ENCODE measurements at places on chromosomes 5 and 9. TPM values are rescaled to one million over a fixed set of nuclear protein-coding genes. Genes with fewer than 3 reads are reported as not detected.

- no peak for DNase-seq
Observed at GRCh38 chr9:70954596-70955143, 166.8 kb downstream of the TRPM3 start.

DNA sequence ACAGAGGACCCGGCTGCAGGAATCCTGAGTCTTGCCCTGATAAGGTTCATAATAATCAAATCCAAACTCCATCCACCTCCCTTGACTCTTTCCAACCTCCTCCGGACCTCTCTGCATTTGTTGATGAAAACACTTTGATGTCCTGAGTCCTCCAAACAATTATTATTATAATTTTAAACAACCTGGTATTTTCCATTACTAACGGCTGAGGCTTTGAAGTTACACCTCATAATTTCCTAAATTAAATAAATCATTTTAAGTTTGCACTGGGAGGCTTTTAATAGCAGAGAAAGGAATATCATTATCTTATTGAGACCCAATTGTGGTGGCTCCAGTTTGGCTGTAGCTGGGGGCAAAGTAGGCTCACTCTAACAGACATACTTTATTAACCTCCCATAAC, 9.5 kb downstream of the MSX2 start:
- no peak for DNase-seq

- peak; percentile 80 for DNase-seq
Observed at GRCh38 chr5:154610321-154611154, 132.5 kb upstream of the HAND1 start.

GRCh38 chr9:13358128-13358527, 78.6 kb upstream of the MPDZ start:
- no peak for DNase-seq

GRCh38 chr5:153476767-153477166, 13.7 kb upstream of the GRIA1 start:
- no peak for DNase-seq

DNA sequence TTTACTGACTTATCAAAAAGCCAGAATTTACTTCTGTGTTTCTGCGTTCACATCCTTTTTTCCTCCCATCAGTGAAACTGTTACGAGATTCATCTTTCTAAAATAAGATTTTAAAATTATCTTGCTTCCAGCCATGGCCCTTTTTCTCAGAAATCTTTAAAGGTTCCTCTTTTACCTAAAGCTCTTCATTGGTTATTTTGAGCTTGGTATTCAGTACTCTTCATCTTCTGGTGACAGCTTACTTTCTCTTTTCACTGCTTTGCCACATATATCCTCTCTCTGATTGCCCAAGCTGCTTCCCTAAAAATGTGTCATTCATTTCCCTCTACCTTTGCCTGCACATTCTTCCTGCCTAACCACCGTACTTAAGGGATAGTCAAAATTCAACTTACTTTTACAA, 32.3 kb downstream of the TGFBR1 start:
- DNase-seq: no peak

DNA sequence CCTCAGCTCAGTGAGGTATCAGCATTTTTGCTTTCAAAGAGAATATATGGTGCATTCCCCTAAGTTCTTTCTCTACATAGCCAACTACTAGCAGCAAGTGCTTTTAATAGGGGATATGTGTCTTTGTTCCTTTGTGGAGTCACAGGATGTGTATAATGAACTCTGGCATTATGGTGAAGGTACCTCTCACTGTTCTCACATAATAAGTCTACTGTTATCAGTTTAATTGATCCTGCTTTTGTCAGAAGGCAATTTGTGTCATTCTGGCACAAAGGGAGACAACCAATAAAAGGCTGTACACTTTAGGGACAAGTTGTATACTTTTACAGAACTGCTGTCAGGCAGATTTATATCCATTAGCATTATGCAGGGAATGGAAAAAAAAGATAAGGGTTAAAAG, 531.4 kb upstream of the RIOK2 start:
- no peak for DNase-seq

The RIOK2 gene
- 22.5 TPM for total RNA-seq

The CMYA5 gene
- total RNA-seq: 773 TPM

Data from left cardiac atrium (tissue), 4 donors.